ENCODE measurements at places on chromosomes 11 and 22. TPM values are rescaled to one million over a fixed set of nuclear protein-coding genes. Genes with fewer than 3 reads are reported as not detected.
A peak's percentile ranks its signal among the peaks of the same experiment; 100 is the strongest.

The CRYBB2 gene
- not detected for polyA plus RNA-seq

The P2RY6 gene
- polyA plus RNA-seq: not detected

The FGF3 gene
- polyA plus RNA-seq: not detected

The GAS2 gene
- 3.5 TPM for polyA plus RNA-seq

The CRYAB gene
- not detected for polyA plus RNA-seq

The SAA1 gene
- polyA plus RNA-seq: not detected

DNA sequence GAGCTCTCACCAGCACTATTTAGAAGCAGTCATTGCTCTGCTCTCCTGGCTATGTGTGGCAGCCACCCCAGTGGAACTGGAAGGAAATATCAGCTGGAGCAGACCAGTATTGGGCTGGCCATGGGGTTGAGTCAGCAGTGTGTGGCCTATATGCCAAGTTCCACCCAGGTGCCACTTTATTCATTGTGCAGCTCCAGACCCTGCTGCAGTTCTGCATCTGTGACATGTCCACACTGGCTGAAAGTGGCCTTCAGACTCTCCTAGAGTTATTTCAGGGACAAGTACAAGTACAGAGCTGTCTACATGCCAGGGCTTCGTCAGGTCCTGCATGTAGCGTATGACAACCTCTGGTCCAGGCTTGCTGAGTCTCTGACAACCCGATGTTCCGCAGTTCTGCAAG is 55.2 kb downstream of the CABIN1 start:
- DNase-seq: peak; percentile 30

GRCh38 chr11:111604392-111605009 is 2.3 kb downstream of the SIK2 start:
- peak; percentile 28 for DNase-seq

DNA sequence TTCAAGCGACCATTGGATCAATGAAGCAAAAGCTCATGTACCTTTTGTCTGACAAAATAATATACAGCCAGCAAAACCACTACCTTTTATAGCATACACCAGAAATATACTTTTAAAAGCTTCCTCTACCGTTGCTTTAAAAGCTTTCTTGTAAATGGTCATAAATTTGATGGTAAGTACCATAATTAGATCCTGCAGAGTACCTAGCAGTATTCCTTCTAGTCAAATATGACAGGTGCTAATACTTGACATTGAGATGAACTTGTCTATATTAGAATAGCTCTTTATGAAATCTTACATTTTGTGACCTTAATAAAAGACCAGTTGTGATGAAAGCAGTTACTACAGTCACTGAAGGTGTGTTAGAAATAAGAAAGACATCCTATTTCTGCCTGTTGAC is 340.5 kb upstream of the ANO3 start:
- DNase-seq: no peak

- DNase-seq: no peak
Measured at GRCh38 chr22:47460861-47461260, 698.4 kb downstream of the TBC1D22A start.

GRCh38 chr22:32204040-32204855 is 625 bp downstream of the RFPL2 start:
- DNase-seq: peak; percentile 36

GRCh38 chr22:30861131-30861530 is 107.4 kb downstream of the MORC2 start:
- DNase-seq: no peak

GRCh38 chr11:11435635-11436034 is 82.6 kb upstream of the CSNK2A3 start:
- no peak for DNase-seq

DNA sequence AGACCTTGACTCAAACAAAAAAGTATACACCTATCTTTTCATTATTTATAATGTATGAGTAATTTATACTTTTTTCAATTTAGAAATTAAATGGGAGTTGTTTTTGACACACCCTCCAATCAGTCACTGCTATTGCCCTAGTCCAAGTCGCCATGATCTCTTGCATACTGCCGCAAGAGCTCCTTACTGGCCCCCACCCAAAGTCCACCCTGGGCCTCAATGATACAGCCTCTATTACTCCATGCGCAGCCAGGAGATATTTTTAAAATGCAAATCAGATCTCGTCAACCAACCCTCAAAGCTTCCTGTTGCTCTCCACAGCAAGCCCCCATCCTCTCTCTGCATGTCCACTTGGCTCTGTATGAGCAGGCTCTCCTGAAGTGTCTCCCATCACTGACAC is 12.8 kb upstream of the LMO1 start:
- DNase-seq: no peak

DNA sequence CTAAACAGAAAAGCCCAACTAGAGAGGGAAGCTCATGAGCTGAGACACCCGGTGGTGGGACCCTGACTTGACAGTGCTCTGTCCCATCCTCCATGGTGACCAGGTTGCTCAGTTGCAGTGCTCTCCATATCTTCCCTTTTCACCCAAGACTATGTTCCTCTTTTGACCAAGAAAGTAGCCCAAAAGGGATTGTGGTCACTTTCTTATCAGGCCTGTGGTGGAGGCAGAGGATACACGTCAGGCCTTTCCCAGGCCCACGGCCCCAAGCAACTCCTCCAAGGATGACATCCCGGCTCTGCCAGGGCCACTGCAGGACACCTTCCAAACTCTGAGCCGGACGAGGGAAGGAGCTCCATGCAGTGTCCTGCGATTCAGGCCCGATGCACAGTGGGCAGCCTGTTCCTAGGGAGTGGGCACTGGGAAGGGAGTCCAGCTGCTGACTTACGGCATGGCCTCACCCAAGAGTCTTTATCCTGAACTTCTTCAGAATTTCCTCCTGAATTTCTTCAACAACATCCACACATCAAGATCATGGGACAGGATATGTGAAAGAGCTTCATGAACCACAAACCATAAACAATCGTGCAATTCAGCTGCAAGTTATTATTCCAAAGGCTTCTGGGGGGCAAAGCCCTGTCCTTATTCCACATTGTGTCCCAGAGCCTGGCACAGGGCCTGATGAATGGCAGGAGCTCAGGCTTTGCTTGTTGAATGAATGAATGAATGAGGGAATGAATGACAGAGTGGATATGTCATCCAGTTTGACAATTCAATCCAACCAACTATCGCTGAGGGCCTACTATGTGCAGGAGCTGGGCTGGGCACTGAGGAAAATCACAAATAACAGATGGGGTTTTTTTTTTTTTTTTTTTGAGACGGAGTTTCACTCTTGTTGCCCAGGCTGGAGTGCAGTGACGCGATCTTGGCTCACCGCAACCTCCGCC is 36.0 kb upstream of the MYH9 start:
- DNase-seq: no peak

DNA sequence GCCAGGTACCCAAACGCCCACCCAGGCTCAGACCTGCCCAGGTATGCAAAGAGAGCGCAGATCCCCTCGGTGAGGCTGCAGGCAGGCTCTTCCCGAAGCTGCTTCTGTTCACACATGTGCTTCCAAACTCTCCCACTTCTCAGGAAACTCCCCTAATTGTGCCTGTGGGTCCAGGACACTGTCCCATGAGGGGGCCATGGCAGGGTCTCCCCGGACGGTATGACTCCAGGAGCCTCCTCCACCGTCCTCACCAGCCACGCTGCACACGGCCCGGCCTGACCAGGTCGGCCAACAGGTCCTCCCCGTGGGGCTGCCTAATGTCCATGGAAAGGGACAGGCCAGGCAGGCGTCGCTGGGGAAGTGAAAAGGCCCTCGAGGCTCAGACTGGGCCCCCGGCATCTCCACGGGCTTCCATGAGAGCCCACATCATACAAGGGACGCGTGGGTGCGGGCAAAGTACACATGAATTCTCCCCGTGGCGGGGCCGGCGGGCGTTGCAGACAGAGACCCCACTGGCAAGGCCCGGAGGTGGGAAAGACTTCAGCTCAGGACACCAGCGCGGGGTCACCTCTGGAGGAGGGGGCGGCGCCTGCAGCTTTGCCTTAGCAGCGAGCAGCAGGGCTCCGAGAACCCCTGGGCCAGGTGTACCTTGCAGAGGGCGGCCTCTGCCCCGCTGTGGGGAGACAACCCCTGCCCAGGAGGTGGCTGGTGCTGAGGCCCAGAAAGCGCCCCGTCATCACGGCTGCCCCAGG is 526.1 kb downstream of the BRD1 start:
- no peak for DNase-seq

- DNase-seq: no peak
Measured at GRCh38 chr11:44463751-44464150, 101.7 kb upstream of the CD82 start.

Data from CD8-positive, alpha-beta memory T cell (primary cell).